ENCODE measurements at places on chromosomes 12 and 14. TPM values are rescaled to one million over a fixed set of nuclear protein-coding genes. Genes with fewer than 3 reads are reported as not detected.
A peak's percentile ranks its signal among the peaks of the same experiment; 100 is the strongest.

The WBP11 gene
- 21.7 TPM for total RNA-seq

The CCND2 gene
- total RNA-seq: 88.3 TPM

- DNase-seq: no peak
These were observed 879 bp upstream of the ANHX start for GRCh38 chr12:133236556-133236955.

GRCh38 chr12:94941440-94941862, 62.0 kb downstream of the NDUFA12 start:
- DNase-seq: peak; percentile 34

- no peak for DNase-seq
These were observed 221.3 kb downstream of the SLC6A15 start for GRCh38 chr12:84691266-84691665.

DNA sequence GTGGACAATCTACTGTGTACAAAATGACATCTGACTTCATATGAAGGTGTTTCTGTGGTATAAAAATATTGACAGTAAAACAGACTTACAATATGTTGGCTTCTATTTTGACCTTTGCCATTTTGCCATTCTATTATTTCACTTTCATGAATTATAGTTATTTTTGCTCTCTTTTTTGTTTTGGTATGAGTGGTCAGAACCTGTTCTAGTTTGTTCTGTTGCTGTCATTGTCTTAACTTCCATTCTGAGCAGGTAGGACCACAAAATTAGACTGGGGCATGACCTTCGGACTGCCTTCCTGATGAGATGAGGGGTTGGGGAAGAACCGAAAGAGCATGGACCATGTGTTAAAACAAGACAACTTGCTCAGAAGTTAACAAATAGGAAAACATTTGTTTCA, 36.5 kb upstream of the IFNG-AS1 start:
- no peak for DNase-seq

The CABP1 gene
- total RNA-seq: not detected

DNA sequence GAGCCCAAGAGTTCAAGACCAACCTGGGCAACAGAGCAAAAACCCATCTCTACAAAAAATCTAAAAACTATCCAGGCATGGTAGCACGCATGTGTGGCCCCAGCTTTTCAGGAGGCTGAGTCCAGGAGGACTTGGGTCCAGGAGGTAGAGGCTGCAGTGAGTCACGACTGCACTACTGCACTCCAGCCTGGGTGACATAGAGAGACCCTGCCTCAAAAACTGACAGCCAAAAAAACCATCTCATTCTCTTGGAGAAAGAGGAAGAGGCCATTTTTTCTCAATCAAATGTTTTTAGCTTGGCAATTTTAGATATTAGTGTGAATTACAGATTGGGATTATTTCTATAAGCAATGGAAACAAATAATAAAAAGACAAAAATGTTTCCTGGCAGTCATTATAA, 38.2 kb downstream of the ZFC3H1 start:
- no peak for DNase-seq

DNA sequence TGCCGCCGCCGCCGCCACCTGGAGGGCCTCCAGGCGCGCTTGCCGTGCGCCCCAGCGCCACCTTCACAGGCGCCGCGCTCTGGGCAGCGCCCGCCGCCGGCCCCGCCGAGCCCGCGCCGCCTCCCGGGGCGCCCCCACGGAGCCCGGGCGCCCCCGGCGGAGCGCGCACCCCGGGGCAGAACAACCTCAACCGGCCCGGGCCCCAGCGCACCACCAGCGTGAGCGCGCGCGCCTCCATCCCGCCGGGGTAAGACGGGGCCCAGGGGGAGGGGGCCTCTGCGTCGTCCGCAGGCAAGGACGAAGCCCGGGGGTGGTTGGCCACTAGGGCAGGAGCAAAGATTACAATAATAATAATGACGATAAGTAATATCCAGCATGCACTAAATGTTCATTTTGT, 21.3 kb downstream of the DTX1 start:
- no peak for DNase-seq

The NDRG2 gene
- total RNA-seq: 5.2 TPM

- no peak for DNase-seq
These were observed 171.8 kb downstream of the DUSP6 start for GRCh38 chr12:89180496-89180895.
